ENCODE measurements at places on chromosomes 4 and X.

- no peak for DNase-seq
Measured at GRCh38 chrX:46782034-46782433, 23.1 kb upstream of the SLC9A7 start.

DNA sequence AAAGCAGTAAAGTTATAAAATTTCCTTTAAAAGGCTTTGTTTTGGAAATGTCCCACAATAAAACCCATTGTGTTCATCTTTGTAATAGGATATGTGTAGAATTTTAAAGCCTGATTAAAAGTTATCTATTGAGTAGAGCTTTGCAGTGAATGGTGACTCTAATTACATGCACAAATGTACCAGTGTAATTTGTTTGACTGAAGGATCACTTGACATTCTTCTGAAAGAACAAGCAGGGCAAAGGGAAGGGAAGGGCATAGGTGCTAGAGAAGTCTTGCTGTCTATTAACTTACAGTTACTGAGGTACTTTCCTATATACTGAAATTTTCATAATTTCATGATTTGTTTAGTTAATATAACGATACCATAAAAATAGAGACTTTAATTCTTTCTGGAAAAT, 70.8 kb downstream of the STIM2 start:
- DNase-seq = no peak

DNA sequence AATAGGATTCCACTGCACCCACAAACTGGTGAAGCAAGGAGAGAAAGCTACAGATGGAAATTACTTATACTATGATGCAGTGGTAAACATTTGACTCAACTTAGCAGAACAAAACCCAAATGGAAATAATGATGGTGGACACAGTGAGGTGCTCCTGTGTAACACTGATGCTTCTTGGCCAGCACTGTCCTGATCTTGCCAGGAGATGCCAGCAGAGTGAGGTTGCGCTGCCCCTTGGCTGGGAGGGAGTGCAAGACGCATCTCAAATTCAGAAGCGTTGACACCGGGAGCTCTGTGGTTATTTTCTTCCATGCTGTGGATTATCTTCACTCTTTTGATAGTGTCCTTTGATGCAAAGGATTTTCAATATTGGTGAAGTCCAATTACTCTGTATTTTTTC, 22.0 kb upstream of the ARSH start:
- no peak for DNase-seq

- peak; percentile 2 for DNase-seq
Measured at GRCh38 chr4:113080050-113080449, 30.6 kb downstream of the ANK2 start.

GRCh38 chr4:118345813-118346212, 7.0 kb downstream of the PRSS12 start:
- peak; percentile 24 for DNase-seq

- no peak for DNase-seq
Measured at GRCh38 chrX:154473683-154474082, 5.4 kb downstream of the LAGE3 start.

DNA sequence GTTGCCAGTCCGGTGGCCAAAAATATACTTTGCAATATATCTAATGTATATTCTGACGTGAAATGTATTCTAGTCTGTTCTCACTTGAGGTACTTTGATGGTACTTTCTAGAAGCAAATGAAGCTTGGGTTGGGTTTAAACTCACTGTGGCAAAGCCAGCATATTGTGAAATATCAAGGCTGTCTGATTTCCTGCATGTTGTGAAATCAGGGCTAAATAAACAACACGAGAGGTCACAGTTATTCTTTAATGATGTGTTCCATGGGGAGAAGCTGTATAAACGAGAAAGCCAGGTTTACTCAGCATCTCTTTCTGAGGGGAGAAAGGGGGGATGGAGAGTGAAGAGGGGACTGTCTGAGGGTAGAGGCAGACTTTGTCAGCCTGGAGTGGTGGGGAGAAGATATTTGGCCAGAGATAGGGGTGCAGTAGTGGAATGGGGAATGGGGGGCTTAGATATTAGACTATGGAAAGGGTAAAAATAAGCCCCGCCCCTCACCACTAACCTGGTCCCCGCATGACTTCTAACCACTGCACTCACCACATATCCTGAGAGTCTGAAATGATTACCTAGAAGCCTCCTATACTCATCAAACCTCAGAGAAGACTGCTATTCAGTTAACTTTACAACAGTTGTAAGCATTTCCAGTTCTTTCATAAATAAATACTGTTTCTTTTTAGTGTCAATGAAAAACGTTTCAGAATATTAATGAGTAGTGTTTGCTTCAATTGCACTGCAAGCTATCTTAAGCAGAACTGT, 5.9 kb upstream of the SCARB2 start:
- DNase-seq = peak; percentile 85

DNA sequence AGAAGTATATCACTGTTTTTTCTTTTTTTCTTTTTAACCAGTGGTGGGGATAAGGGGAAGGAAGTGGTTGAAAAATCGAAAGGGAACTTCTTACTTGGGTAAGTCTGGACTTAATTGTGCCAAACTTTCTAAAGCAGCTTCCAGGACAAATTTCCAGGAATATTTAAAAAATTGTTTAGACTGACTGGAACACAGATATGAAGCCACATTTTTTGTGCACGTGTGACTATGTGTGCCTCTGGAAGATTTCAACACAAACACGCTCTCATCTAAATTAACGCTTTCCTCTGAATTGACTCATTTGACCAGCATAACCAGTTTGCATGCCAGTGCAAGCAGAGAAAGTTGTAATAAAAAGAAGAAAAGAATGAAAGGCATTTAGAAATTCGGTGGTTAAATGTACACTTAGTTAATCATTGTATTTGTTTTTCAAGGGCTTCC, 18.8 kb upstream of the YTHDC1 start:
- peak; percentile 65 for DNase-seq

DNA sequence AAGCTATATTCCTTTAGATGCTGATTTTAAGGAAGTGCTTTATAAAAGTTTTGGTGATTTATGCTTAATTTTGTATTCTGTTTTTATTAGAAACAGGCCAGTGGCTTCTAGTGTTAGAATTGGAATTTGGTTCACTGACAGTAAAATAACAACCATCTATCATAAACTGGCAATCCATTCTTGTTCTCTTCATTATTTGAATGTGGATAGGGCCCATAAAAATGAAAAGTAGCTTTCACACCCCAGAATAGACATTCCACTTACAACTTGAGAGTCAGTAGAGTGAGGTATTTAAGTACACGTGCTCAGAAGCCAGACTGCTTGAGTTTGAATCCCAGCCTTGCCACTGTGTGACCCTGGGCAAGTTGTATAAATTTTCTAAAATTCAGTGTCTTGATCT, 232.4 kb upstream of the CTSO start:
- DNase-seq = no peak

GRCh38 chrX:49166914-49167739, 4.6 kb downstream of the MAGIX start:
- peak; percentile 61 for DNase-seq

- DNase-seq = peak; percentile 33
Measured at GRCh38 chr4:137644201-137644600, 111.9 kb upstream of the PCDH18 start.

DNA sequence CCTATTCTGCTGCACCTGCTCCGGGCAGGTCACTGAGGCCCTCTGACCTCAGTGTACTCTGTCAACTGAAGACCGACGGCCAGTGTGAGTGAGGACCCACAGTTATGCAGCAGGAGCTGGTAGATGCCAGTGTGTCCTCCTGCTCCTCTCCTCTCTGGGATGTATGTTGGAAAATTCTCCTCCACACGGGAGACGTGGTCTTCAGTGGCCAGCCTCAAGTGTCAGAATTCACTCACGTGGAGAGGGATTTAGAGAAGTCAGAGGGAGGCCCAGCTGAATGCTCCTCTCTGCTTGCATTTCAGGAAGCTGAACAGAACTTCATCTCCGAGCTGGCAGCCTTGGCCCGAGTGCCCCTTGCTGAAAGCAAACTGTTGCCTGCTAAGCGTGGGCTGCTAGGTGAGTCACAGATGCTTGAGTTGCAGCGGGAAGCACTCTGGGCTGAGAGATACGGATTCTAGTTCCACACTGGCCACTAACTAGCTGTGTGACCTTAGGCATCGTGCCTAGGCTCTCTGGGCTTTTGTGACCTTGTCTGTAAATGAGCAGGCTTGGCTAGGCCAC, 83.6 kb downstream of the CRMP1 start:
- no peak for DNase-seq

- peak; percentile 3 for DNase-seq
Measured at GRCh38 chrX:7706032-7706431, 136.9 kb upstream of the VCX start.

DNA sequence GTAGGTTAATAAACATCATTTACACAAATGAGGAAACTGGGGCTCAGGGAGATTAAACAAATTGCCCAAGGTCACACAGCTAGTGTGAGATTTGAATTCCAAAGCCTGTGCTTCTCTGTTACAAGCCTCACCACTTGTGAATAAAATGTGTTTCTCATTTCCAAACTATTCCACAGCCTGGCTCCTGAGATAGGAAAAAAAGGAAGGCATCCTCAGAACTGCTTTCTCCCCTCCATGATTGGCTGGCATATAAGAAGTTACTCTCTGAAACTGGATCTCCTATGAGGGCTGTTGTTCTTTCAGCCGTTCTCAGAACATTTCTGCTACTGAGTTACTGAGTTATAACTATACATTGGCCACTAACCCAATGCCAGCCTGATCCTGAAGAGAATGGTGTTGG, 237.9 kb downstream of the MAML3 start:
- no peak for DNase-seq

GRCh38 chr4:152448854-152449253, 87.0 kb downstream of the FBXW7 start:
- no peak for DNase-seq

DNA sequence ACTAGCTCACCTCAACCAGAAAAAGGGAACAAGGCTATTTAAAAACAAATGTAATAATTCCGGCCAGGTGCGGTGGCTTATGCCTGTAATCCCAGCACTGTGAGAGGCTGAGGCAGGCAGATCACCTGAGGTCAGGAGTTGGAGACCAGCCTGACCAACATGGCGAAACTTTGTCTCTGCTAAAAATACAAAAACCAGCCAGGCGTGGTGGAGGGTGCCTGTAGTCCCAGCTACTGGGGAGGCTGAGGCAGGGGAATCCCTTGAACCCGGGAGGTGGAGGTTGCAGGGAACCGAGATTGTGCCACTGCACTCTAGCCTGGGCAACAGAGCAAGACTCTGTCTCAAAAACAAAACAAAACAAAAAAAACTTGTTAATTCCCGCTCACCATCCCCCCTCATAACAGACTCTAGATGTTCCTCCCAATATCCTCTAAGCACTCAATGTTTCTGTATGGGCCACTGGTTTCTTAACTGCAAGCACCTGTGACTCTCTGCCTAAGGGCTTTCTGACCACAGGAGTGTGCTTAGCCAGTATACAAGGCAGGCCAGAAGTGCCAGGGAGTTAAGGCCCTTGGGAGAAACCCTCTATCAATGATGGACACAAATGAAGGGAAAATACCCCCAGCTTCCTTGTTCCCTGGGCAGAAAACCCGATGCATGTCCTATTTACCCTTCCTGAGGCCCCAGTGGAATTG, 21.0 kb upstream of the THOC2 start:
- DNase-seq = no peak

GRCh38 chr4:24102621-24103020, 212.8 kb upstream of the PPARGC1A start:
- DNase-seq = no peak

GRCh38 chr4:187235456-187236170, 512.0 kb upstream of the FAT1 start:
- no peak for DNase-seq

GRCh38 chrX:12471061-12471460, 320.2 kb upstream of the PRPS2 start:
- DNase-seq = no peak
